ENCODE measurements at places on chromosomes 3 and 15.

DNA sequence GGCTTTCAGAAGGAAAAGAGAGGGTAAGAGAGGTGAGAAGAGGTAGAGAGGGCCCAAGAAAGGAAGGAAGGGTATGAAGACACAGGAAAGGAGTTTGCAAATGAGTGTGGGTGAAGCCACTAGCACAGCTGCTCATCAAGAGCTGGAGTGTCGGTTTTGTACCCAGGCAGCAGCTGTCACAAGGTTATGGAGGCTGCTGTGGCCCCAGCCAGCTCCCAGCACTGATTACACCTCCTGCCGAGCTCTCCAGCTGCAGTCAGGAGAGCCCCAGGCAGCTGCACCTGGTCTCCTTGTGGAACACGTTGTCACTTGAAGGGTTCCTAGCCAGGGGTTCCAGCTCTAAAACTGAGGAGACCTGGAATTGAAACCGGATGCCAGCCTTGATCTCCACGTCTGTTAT is 60.4 kb upstream of the CHD2 start:
- no peak for DNase-seq

DNA sequence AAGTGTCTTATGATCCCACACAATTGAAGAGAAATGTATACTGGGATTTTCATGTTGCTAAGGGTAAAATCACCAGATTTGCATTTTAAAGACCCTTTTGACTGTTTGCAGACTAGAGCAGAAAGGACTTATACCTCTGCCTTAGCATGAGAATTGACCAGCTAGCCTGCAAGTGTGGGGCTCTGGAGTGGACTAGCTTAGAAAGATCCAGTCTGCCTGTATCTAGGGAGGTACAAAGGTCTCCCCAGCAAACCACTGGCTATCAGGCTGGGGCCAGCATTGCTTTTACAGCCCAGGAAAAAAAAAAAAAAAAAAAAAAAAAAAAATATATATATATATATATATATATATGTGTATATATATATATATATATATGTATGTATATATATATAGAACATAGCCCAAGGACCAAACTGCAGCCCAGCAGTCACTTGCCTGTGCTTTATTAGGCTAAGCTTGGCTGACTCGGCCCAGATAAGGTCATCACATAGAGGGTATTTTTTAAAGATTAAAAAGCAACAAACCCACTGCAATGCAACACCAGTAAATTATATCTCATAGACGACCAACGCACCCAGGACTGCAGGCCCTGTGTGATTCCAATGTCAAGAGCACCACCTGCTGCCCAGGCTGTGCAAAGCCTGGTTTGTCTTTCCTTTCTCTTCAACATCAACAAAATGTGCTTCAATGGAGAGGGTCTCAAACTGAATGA is 63.7 kb downstream of the DCLK3 start:
- DNase-seq, result peak; percentile 87

- DNase-seq, result peak; percentile 42
Measured at GRCh38 chr3:188389711-188390342, 235.9 kb downstream of the LPP start.

DNA sequence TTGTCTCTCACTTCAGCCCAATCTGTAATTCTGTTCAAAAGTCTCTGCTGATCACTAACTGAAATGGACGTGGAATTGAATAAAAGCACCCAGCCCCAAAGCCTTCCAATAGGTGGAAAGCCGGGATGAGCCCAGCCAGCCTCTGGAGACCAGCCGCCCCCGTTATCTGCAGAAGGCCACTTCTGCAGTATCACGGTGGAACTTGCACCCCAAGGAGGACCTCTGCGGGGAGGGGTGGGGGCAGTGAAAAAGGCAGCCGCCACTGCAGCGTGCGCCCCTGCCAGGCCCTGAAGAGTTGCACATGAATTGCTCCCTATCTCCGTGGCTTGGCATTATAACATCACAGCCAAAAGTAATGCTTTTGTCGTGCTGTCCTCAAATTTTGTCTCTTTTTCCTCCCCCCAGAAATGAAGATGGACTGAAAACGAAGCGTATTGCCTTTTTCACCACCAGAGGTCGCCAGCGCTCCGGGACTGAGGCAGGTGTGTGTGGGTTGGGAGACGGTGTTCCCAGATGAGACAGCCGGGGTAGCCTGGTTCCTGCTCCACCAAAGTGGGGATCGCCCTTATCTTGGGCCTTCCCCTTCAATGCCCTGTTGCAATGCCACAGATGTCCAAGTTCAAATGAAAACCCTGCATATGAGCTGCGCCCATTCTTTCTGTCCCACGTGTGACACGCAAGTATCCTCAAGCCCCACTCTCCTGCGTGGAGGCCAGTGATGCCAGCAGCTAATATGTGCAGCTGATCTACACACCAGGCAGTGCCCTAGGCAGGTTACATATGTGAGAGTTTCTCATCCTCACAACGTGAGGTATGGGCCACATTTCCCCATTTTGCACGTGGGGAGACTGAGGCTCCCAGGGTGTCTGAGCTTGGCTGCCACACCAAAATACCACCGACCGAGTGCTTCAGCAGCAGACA is 96.0 kb downstream of the LRRK1 start:
- DNase-seq, result peak; percentile 92

GRCh38 chr3:150014782-150015181 is 44.1 kb upstream of the PFN2 start:
- no peak for DNase-seq

GRCh38 chr3:40763807-40764206 is 239.0 kb downstream of the ZNF621 start:
- no peak for DNase-seq

DNA sequence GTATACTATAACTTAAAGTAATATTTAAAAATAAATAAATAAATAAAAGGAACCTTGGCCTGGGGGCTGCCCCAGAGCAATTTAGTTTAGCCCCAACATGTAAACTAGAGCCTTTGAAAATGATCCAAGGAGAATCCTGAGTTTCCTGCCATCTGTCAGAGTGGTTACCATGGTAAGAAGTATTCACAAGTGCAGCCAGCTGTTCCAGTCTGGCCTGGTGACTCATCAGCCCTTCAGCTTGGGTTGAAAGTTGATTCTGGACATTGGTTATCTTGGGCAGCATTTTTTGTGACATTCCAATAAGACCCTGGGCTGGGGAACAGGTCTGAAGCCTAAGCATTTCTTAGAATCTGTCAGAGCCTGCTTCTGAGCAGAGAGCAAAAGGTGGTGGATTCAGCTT is 72.7 kb upstream of the LRTM1 start:
- peak; percentile 84 for DNase-seq

- no peak for DNase-seq
Measured at GRCh38 chr3:160554980-160555379, 10.4 kb downstream of the KPNA4 start.

DNA sequence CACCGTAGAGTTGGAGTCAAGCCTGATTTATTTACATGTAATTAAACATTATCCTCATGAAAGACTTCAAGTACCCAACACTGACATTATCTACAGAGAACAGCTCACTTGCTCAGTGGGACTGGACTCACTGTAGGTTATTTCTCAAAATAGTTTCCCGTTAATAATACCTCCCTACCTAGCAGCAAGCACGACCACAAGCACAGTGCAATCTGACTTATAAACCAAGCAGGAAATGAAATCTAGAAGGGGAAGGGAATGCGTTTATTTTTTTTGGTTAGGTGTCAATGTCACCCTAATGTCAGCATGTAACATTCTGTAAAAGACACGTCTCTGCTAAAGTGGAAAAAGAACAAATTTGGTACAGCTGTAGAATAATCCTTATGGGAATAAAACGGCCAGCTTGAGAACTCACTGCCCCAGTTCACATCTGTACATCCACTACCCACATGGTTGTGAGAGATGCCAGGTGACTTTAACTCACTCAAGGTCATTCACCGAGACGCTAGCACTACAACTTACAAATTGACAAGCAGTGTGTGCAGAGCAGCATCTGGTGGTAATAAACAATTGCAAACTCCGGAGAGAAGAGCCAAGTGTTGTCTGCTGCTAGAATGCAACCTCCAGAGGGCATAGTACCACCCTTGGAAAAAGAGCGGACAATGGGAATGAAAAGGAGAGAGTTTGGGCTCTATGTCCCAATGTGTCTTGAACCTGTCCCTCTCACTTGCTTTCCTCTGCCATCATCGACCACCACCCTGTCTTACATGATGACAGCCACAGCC is 242.5 kb downstream of the CADPS start:
- no peak for DNase-seq

DNA sequence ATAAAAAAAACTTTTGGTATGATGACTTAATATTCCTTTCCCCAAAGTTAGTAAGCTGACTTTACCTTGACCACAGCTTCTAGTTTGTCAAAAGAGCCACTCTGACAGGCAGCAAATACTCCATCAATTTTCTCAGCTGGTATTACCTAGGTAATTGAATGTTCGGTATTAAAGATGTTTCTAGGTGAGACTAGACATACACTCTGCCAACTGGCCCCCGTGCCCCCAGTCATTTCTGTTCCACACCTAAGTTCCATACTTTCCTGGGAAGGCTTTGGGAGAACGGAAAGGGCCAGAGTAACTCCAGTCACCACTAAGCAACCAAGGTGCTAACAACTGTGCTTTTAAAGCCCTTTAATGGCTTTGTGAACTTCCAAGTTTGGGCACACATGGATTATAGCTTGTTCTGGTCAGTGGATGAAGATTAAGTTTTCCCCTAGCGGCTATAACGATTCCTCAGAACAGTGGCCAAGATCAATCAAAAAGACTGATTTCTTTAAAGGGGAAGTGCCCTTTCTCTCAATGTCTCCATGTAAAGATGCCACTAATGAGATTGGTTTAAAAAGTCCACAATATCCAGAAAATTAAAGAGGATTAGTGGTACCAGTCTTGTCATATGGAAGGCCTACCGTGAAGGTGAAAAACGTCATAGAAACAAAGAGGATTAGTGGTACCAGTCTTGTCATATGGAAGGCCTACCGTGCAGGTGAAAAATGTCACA is 7.0 kb downstream of the EIF4A2 start:
- no peak for DNase-seq

DNA sequence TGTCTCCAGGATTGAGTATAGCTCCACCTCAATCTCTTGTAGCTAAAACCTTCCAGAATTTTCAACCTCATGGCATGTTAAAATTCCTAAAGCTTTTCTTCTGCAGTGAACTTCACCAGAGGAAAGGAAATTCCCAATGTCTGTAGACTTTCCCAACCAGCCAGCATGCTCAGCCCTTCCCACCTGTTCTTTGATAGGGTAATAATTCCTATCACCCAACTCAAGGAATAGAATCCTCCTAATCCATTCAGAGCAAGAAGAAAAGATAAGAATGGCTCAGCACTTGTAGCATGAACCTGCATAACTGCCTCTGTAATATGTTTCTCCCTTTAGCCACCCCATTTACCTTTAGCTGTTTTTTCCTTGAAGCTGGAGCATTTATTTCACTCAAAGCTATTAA is 301.8 kb upstream of the GADL1 start:
- no peak for DNase-seq

DNA sequence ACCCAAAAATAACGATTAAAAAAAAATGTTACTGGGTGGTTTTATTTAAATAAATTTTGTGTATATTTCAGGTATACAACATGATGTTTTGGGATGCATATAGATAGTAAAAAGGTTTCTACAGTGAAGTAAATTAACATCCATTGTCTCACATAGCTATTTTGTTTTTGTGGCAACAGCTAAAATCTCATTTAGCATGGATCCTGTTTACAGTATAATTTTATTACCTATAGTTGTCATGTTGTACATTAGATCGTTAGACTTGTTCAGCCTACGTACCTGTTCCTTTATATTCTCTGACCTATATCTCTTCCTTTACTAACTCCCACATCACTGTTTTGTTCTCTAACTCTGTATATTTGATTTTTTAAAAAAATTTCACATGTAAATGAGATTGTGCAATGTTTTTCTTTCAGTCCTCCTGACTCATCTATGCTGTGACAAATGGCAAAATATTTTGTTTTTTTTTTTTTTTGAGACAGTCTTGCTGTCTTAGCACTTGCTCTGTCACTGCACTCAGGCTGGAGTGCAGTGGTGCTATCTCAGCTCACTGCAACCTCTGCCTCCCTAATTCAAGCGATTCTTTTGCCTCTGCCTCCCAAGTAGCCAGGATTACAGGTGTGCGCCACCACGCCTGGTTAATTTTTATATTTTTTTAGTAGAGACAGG is 45.6 kb downstream of the OIP5 start:
- DNase-seq, result peak; percentile 46

GRCh38 chr3:178308771-178309170 is 227.5 kb upstream of the KCNMB2 start:
- no peak for DNase-seq

- no peak for DNase-seq
Measured at GRCh38 chr3:176714034-176714433, 483.2 kb downstream of the TBL1XR1 start.

All from osteoblast (primary cell).